Stimulated activated CD4-positive, alpha-beta T cell treated with anti-CD3 and anti-CD28 coated beads, Interleukin-1b, Interleukin-23, amount 100 ng/mL, for 48 hours (primary cell): ENCODE measurements at places on chromosomes 1 and 21.
A peak's percentile ranks its signal among the peaks of the same experiment; 100 is the strongest.

DNA sequence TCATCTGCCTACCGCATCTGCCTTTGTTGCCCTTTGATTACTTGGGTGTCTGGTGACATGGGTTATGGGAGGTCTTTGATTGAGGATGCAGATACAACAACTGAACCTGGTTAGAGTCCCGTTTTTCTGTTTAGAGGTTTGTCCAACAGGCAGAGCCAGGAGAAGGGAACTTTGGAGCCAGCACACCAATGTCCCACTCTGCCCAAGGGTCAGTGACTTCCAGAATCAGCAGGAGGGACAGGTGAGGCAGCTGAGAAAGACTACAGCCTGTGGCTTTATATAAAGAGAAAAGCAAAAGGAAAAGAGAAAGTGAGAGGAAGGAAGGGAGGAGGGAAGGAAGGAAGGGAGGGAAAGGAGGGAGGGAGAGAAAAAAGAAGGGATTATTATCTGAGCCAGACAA, 101.5 kb upstream of the ZNF644 start:
- DNase-seq: no peak

- no peak for DNase-seq
Measured at GRCh38 chr1:160115545-160116282, at the start of gene ATP1A2. ATP1A2 (plus strand) TSS chr1:160115759; CDS start chr1:160115862, 103 bp downstream.

GRCh38 chr1:7644961-7645750, 125.9 kb upstream of the VAMP3 start:
- DNase-seq: no peak

GRCh38 chr1:216779686-216780085, 56.5 kb upstream of the ESRRG start:
- DNase-seq: no peak

DNA sequence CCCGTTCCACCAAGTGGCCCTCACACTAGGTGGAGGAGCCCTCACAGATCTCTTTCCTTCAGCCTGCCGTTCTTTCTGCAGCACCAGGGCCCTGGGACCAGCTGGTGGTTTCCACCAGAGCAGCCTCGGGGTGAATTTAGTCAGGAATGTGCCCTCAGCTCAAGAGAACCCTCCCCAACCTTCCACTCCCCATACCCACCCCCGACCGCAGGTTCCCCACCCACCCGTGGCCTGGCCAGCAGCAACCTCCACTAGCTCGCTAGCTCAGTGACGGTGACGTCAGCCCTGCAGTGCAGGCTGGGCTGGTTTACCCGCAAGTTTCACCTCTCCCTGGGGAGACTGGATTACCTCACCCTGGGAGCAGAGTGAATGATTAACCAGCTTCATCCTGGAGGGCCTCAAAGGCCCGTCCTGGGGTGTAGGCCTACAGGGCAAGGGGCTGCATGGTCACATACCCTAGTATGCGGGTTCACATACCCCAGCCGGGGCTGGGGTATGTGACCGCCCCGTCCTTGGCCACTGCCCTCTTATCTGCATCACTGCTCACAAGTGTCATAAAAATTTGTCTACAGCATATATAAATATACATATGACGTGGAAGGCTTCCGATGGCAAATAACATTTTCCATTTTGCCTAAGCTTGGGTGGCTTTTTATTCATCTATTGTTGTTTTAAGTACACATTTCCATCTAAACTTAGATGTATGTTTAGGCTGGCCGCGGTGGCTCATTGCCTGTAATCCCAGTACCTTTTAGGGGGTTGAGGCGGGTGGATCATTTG, 24.5 kb downstream of the ELF3 start:
- DNase-seq: no peak

DNA sequence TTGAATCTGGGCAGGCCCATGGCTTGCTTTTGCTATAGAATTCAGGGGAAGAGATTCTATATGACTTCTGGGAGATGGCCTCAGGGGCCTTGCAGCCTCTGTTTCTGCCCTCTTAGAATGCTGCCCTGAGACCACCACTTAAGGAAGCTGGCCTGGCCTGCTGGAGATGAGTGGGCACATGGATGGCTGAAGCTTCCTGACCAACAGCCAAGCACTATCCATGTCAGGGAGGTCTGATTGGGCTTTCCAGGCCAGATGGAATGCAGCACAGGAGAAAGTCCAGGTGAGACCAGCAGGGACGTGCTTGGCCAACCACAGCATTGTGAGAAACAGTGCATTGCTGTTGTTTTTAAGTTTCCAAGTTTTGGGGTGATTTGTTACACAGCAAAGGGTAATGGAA, 308.1 kb downstream of the PTPRU start:
- no peak for DNase-seq

GRCh38 chr1:56915960-56916359, 49.9 kb downstream of the C8B start:
- DNase-seq: no peak

GRCh38 chr1:111955755-111956154, 33.7 kb downstream of the KCND3 start:
- DNase-seq: no peak

DNA sequence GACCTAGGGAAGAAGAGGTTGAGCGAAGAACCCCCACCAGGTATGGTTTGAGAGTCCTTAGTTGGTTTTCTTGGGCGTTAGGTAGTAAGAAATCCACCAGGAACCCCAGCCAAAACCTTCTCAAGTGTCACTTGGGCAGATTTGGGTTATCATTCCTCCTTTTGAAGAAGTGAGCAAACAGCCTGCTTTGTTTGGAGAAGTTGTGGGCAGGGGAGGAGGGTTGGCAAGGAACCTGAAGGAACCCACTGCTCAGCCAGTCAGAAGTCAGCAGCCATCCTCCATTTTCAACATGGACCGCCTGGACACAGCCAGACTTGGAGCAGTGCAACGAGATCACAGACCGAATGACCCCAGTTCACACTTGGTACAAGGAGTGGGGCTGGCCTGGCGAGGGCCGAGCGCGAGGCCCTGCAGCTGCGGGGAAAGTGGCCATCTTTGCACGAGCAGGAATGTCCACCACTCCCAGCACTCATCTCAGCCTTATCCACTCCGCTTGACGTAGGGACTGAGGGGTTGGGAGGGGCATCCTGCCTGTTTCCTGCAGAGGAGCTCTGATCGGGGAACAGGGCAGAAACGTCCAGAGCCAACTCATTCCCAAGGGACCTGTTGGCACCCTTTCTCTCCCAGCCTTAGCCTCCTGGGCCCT, 7.2 kb downstream of the ADPRS start:
- no peak for DNase-seq

- DNase-seq: no peak
Measured at GRCh38 chr1:17507915-17508314, 31.6 kb upstream of the ARHGEF10L start.

DNA sequence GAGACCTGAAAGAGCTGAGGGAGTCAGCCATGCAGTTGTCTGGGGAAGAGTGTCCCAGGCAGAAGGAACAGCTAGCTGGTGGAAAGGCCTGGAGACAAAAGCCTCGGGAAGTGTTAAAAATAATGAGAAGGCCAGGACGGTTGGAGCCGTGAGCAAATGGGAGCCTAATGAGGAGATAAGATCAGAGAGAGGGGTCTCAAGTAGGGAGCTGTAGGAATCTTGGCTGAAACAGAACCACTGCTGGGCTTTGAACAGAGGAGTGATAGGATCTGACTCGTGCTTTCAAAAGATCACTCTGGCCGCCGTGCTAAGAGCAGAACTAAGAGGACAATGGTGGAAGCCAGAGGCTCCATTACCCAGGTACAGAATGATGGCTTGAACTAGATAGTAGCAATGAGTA, 1.9 kb upstream of the FOXJ3 start:
- DNase-seq: no peak

DNA sequence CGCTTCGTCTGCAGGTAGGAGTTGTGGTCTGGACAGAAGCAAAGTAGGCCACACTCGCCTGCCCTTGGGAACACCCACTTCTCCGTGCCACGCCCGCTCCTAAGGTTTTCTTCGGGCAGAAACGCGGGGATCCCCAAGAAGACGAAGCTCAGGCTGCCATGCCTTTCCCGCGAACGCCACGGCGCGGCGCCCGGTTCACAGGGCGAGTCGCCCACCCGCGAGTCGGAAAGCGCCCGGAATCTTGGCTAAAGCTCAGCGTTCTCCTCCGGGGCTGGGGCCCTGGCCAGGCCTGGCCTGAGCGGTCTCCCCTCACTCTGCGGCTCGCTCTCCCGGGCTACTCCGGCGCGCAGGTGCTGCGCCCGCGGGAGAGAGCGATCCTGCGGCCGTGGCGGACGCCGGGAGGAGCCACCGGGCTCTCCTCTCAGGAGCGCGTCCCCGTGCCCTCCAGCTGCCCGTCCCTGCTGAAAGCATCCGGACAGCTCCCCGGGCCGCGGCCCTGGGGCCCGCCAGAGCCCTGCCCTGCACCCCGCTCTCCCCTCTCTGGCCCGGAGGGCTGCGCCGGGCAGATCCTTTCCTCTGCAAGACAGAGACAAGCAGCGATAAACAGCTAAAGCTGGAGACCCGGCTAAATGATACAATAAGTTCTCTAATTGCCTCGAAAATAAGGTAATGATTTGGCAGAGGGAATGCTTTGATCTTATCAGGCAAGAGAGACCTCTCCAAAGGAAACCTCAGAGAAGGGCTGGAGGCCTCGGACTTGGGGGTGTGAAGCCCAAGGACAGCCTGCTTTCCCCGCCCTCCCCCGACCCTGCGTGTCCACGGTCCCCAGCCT, 6.7 kb upstream of the WNT2B start:
- peak; percentile 47 for DNase-seq

GRCh38 chr1:20188455-20188817, 2.1 kb upstream of the PLA2G2C start:
- DNase-seq: no peak

- DNase-seq: no peak
Measured at GRCh38 chr1:62188111-62188510, 6.5 kb upstream of the L1TD1 start.

- DNase-seq: no peak
Measured at GRCh38 chr1:56036479-56036878, 542.9 kb downstream of the PLPP3 start.

GRCh38 chr1:67316180-67316902, 8.7 kb downstream of the IL12RB2 start:
- DNase-seq: no peak

DNA sequence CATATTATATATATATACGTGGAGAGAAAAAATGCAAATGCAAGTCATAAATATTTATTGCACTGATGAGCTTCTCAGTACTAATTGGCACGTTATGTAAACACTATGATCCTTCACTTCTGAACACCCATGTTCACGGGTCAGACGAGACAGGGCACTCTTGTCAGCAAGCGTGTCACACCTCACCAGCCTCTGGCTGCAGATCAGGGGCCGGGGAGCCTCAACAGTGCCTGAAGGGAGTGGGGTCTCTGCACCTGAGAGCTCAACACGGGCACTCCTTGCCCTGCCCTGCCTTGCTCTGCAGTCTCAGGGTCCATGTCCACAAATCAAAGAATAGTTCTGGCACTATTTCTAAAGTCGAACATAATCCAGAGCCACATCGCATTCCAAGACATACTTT, 409 bp upstream of the HIVEP3 start:
- no peak for DNase-seq

DNA sequence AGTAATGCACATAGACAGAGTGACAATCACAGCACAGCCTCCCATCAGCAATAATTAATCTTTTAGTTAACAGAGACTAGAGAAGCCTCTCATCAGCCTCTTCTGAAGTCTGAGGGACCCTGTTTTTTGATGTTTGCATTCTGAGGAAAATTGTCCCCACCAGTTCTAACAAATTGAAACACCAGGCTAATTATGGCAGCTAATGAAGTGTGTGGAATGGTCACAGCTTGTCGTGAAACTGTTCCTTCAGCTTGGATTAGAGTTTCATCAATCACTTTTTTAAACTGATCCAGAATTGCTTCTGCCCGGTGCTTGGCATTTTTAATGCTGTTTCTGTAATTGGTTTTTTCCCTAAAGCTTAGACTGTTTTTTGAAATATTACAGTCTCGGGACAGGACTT, 208.0 kb downstream of the SPATA17 start:
- no peak for DNase-seq

DNA sequence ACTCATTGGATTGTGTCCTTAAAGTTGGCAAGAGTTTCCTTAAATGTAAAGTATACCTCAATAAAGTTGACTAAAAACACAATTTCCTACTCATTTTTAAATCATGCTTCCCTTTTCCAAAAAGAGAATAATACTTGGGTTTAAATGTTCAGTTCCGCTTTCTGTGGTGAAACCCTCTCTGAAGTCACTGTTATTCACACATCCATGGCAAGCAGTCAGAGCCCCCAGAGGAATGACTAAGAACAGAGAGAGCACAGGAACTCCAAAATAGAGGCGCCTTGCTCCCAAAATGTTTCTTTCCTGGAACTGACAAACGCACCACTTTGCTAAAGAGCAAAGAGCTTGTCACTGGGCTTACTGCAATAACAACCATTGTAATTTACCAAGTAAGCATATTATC, 142.5 kb downstream of the TIAM1 start:
- DNase-seq: no peak

DNA sequence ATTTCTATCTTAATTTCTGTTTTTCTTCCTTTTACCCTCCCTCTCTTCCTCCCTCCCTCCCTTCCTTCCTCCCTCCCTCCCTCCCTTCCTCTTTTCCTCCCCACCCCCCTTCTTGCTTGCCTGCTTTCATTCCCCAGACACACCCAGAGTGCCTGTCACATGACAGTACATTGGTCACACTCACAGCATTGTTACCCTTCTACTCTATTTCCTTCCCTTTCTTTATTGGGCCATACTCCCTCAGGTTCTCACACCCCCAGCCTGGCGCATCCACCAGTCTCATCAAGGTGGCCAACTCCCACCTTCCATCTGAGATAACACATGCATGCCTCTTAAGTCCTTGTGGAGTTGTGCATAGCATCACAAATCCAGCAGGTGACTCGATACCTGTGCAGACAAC, 10.9 kb downstream of the TMPRSS3 start:
- no peak for DNase-seq

DNA sequence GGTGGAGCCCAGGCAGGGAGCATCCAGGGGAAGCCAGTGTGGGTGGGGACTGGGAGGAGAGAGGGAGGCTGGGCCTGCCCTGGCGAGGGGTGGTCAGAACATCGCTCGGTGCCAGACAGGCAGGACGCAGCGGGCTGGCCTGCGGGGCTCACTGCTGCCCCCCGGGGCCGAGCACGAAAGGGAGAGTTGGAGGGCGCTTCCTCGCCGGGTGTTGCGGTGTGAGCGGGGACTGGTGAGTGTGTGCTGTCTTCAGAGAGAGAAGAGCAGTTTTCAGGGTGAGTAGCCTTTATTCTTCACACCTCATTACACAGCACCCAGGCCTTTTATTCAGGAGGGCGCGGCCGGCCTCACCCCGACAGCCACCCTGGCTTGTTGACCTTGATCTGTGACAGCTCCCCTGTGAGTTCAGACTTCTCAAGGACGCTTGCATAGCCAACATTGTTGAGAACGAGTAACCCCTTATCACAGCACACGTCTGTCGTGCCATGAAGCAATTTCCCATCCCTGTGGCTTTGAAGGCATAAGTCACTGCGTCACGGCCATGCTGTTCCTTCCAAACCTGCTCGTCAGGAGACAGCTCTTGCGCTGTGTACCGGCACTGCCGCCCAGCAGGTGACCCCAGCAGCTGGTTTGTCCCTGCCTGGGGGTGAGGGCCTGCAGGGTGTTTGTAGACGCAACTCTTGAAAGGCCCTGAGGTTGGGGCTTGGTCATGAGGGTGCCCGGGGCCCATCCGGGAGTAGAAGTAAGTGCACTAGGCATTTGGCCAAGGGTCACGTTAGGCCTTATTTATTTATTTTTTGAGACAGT, 54.6 kb downstream of the PRKCZ start:
- DNase-seq: no peak

DNA sequence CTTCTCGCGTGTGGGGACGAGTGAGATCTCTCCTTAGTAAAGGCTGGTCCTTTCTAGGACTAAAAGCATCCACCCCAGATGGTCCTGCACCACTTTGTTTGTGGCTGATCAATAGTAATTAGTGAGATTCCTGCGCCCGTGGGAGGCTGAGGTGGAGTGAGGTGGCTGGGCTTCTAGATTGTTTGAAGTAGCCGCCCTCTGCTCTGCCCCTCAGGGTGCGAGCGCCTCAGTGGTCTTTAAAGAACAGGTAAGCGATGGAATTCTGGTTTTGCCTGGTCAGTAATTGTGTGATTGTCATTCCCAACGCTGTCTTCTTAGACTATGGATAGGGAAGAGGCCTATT, 20.7 kb downstream of the PEX14 start:
- DNase-seq: no peak
